Hypothalamus (tissue), 51 donors: ENCODE measurements at places on chromosomes 4 and X.

DNA sequence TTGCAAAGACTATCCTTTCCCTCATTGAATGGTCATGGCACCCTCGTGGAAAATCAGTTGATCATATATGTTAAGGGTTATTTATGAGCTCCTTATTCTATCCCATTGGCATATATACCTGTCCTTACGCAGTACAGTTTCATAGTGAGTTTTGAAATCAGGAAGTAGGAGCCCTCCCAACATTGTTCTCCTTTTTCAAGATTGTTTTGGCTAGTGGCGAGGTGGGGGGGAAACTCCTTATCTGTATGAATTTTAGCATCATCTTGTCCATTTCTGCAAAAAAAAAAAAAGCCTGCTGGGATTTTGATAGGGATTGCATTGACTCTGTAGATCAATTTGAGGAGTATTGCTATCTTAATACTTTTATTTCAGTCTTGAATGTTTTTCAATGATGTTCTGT, 2.5 kb upstream of the USP9X start:
- no peak for DNase-seq

DNA sequence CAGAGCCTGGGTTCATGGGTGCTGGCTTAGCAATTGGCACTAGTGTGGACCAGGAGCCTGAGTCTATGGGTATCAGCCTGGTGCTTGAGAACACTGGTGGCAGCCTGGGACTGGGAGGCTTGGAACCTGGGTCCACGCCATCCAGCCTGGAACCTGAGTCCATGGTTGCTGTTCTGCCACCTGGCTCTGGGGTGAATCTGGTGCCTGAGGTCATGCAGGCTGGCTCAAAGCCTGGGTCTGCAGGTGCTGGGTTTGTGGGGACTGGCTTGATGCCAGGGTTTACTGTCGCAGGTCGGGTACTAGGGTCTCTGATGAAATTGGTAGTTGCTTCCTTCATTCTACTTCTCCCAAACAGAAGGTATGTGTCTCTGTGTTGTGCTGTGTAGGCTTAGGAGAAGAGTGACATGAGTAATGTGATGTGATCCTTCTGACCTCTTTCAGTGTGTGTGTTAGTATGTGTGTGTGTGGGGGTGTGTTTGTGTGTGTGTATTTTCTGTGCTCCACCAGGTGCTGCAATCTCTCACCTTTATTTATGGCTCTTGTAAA, 517.0 kb upstream of the EPHA5 start:
- DNase-seq = no peak

DNA sequence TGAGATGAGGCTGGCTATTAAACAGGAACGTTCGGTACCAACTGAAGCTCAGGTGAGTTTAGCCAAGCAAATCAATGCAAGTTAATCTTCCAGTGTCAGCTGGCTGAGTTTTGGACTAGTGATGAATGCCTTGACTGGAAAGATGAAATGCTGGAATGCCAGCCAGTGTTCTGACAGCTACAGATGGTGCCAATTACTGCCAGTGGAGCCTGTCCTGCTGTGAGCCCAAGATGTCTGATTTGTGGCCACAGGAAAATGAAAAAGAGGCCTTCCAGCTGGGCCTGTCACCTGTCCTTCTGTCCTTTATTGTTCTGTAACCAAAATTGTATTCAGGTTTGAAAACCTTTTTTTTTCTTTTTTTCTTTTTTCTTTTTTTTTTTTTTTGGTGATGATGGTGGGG, 223.1 kb downstream of the AFF2 start:
- DNase-seq = no peak

DNA sequence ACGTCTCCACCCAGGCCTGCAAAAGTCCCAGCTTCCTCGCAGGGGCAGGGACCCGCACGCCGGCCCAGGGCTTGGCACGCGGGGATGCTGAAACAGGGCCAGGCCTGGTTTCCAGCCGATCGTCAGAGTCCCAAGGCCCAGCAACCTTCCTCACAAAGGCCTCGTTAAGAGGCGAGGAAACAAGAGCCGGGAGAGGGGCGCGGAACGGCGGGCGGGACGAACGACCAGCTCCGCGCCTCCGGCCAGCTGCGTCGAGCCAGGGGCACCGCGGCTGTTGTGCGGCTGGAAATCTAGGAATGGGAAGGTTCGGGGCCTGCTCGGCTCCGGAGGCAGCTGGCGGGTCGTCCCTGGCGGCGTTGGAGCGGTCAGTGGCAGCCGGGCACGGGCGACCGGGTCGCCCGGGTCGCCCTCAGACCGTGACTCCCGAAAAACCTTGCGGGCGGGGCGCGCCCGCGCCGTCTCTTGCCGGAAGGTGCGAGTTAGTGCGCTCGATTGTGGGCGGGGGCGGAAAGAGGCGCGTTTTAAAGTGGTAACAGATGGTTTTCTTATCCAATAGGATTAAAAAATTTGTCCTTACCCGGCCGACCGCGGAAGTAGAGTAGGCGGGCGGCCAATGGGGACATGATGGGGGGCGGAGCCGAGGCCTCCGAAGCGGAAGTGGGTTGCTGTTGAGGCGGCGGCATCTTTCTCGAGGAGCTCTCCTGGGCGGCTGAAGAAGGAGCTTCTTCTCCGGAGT, at the start of gene RNF4:
Gene RNF4 (plus strand): TSS at position 651 of the 736 bp plus-strand sequence. CDS start 21,388 bp downstream, outside the sequence.
- DNase-seq = peak; percentile 77

- DNase-seq = no peak
These were observed 82.2 kb upstream of the BMP2K start for GRCh38 chr4:78693777-78694456.

GRCh38 chr4:126445596-126445995, 1130.8 kb downstream of the FAT4 start:
- no peak for DNase-seq

GRCh38 chr4:122733787-122734120, 1.2 kb downstream of the BBS12 start:
- DNase-seq = no peak

- DNase-seq = no peak
These were observed 217.9 kb upstream of the MAB21L2 start for GRCh38 chr4:150363721-150364688.

DNA sequence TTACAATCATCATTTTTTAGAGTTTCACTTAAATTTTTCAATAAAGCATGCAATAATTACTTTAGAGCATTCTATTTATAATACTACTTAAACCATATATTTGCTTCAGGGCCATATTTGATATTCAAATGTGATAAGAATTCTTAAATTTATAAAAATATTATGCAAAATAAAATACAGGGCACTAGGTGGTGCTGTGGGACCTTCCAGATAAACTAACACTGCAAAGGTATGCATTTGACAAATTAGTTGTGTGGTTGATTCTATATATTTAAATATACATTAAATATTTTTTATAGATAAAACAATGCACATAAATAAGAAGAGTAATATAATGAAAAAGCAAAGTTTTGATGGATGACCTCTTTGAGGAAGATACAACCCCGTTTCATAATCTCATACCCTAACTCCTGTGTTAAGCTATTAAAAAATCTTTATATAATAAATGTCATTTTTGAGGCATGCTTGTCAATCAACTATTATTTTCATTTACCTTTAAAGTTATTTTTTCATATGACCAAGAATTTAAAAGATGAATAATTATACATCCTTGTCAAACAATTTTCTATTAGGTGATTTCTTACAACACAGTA, 128.4 kb downstream of the REELD1 start:
- peak; percentile 2 for DNase-seq

DNA sequence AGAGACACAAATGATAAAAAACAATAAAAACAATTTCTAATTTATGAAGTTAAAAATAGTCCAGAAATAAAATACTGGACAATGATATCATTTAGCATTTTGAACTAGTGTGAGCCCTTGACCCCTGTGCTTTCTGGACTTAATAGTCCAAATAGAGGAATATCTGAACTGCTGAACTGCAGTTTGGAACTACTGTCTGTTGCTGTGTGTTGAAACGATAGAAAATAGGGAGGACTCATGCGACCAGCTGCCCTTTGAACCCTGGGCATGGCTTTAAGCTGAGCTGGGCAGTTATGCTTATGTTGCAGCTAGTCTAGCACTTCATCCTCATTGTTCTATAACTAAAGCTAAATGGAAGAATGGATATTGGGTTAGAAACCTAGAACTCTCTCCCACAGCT, 99.5 kb downstream of the FMR1NB start:
- DNase-seq = no peak

- no peak for DNase-seq
These were observed 9.2 kb upstream of the EOLA1 start for GRCh38 chrX:149531599-149531998.

GRCh38 chrX:10108288-10108687, 48.5 kb upstream of the CLCN4 start:
- DNase-seq = no peak

- DNase-seq = no peak
These were observed 27.5 kb upstream of the ABCG2 start for GRCh38 chr4:88185906-88186305.

DNA sequence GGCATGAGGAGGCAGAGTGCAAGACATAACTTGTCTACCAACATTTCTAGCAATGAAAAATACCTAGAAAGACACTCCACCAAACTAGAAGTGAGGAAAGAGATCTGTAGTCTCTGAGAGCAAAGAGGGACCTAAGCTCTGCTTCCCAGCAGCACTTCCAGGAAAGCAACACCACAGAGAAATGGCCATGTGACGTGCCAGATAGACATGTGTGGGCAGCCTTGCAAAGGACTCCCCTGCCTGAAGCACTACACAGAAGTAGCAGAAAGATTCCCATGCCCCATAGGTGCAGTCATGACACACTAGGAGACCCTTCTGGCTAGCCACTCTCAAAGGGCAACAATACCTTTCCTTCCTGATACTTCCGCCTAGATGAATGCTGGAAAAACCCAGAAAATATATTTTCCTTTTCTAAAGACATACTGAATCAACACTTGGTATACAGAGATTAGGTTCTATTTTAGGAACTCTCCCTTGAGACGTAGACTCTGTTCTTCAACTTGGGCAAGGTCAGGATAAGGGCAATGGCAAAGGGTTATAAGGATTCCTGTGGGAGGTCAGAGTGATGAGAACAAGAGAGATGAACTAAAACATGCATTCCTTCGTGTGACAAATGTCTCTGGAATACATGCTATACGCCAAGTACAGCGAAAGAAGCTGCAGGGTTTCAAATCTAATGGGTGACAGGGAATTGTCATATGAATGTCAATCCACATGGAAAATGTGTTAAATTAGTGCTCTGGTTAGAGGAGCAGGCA, 187.5 kb upstream of the ETNPPL start:
- DNase-seq = no peak

- DNase-seq = no peak
These were observed 34.4 kb upstream of the CENPU start for GRCh38 chr4:184768296-184768695.

DNA sequence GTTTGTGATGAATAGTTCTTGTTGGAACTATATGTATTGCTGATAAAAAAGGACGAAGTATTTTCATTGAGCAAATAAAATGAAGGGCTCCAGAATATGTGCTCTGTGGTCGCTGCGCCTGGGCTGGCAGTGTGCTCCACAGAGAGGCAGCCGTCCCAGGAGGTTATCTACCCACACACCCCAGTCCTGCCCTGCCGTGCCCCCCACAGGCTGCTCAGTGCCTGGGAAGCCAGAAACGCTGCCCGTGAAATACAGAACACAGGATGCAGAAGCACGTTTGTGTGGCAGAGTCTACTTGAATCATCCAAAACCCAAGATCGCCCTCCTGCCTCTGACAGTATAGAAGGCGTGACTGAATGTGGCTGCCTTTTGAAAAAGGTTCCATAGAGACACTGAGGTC, 1.4 kb downstream of the CLDN22 start:
- DNase-seq = no peak
